A549 treated with AZD2906 at 1 μM for 4 hours (cell line): ENCODE measurements at places on chromosomes 4 and X. TPM values are rescaled to one million over a fixed set of nuclear protein-coding genes. Genes with fewer than 3 reads are reported as not detected.

The CSAG1 gene
- 0.18 to 0.46 TPM (median 0.24 TPM) in 5 replicates for total RNA-seq

The TRIM60 gene
- not detected in 5 replicates for total RNA-seq

The DAPP1 gene
- not detected in 5 replicates for total RNA-seq

The DDIT4L gene
- total RNA-seq, result 0.09 to 0.61 TPM (median 0.26 TPM) in 5 replicates

The UGT2B10 gene
- 0.03 to 0.06 TPM in 2 of 5 replicates, not detected in the others for total RNA-seq

The HAUS7 gene
- total RNA-seq, result 47.9 to 58.0 TPM (median 52.0 TPM) in 5 replicates

The SYNPO2 gene
- 0.56 to 0.98 TPM (median 0.94 TPM) in 5 replicates for total RNA-seq

The UGT2B15 gene
- total RNA-seq, result 0.03 to 0.07 TPM (median 0.03 TPM) in 3 of 5 replicates, not detected in the others

The SUPT20HL2 gene
- not detected in 5 replicates for total RNA-seq

The LGI2 gene
- 0.07 to 0.14 TPM (median 0.10 TPM) in 5 replicates for total RNA-seq

The ADGRL3 gene
- total RNA-seq, result 0.02 to 0.06 TPM (median 0.03 TPM) in 5 replicates

The TRIM61 gene
- total RNA-seq, result not detected in 5 replicates

The CYBB gene
- 0.01 to 0.09 TPM (median 0.03 TPM) in 5 replicates for total RNA-seq

The GABRA4 gene
- total RNA-seq, result not detected in 5 replicates

The VCX gene
- total RNA-seq, result 0.10 TPM in 1 of 5 replicates, not detected in the others

The TCEAL8 gene
- total RNA-seq, result 26.2 to 36.2 TPM (median 30.4 TPM) in 5 replicates

The TMPRSS11A gene
- not detected in 5 replicates for total RNA-seq

The CTAG1B gene
- total RNA-seq, result not detected in 5 replicates

The GLRA2 gene
- not detected in 5 replicates for total RNA-seq
